SW 1271 (cell line): ENCODE measurements at places on chromosomes 7 and 10.

DNA sequence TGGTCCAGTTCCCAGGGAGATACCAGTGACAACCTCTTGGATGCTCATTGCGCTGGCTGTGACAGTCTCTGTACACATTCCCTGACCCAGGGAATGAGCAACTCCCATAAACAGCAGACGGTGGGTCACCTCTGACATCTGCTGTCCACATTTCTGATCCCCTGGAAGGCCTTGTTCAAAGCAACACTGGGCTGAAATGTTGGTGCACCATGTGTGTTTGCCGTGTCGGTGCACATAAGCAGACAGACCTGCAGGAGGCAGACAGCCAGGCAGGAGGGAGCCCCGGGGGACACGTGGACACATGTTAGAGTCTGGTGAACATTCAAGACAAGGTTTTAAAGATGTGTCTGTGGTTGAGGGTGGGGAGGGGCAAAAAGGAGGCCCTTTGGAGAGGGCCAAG lies 254.9 kb downstream of the PLXNA4 start:
- DNase-seq: no peak

DNA sequence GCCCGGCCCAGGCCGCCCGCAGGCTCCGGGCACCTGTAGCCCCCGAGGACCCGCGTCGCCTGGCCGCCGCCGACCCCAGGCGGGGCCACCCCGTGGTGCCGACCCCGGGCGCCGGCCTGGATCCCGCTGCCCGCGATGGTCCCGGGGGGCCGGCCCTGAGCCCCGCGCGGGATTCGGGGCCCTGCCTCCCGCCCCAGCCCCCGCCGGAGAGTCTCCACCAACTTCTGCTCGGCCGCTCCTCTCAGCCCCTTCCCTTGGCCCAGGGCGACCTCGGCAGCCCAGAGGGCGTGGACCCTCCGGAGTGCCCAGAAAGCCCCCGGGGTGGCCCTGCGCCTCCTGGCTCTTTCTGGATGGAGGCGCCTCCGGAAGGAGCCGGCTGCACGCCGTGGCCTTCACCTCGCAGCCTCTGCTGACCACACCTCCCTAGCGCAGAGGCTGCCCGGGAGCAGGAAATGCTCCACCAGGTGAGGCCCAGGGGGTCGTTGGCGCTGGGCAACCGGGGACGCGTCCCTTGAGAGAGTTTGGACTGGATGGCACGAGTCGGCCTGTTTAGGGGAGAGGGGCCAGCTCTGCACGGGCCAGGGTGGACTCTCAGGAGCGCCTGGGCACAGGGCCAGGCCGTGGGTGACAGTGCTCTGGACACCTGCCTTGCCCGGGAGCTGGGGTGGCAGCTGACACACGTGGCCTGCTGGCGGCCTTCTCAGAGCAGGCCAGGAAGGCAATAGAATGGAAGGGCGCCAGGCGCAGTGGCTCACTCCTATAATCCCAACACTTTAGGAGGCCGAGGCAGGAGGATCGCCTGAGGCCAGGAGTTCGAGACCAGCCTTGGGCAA lies 529 bp downstream of the ZNF853 start:
- no peak for DNase-seq

GRCh38 chr7:25375805-25376600 lies 147.7 kb upstream of the NPVF start:
- no peak for DNase-seq

GRCh38 chr10:78304091-78305045 lies 270.7 kb downstream of the RPS24 start:
- DNase-seq: no peak

- no peak for DNase-seq
These were observed 20.0 kb upstream of the UCN3 start for GRCh38 chr10:5344746-5345145.

- DNase-seq: no peak
These were observed 121.6 kb upstream of the SEMA3C start for GRCh38 chr7:81040496-81040895.

GRCh38 chr10:62689712-62690111 lies 114.8 kb upstream of the ADO start:
- no peak for DNase-seq

DNA sequence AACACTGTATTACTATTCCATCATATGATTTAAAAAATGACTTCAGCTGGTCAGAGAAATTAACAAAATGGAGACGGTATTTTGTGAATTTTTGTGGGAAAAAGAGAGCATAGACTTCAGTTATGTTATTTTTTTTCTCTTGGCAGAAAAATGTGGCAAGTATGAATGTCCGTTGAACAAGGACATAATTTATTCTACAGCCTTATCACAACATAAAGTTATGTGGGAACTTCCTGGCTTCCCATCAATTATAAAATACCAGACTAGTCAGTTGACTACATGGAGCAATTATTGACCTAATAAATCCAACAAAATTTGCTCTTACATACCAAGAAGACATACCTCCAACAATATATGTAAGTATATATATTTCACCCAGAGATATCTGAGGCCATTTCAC lies 88.6 kb upstream of the PPP1R3A start:
- no peak for DNase-seq

DNA sequence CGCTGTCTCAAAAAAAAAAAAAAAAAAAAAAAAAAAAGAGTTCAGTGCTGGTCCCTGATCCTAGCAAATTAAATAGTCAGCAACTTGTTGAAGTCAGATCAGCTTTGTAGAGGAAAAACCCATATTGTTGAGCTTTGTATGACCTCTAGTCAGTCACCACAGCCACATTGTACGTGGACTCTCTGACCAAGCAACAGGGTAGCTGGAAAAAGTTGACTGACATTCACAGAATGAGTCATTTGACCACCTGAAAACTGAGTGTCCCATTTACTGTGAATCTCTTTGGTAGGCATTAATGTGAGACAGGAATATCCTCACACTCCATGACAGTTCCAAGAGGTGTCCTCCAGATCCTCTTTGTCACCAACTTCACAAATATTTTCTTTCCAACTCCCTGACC lies 371.1 kb downstream of the LRRTM3 start:
- DNase-seq: no peak

- no peak for DNase-seq
These were observed 650.9 kb upstream of the GALNT17 start for GRCh38 chr7:70480927-70481569.

DNA sequence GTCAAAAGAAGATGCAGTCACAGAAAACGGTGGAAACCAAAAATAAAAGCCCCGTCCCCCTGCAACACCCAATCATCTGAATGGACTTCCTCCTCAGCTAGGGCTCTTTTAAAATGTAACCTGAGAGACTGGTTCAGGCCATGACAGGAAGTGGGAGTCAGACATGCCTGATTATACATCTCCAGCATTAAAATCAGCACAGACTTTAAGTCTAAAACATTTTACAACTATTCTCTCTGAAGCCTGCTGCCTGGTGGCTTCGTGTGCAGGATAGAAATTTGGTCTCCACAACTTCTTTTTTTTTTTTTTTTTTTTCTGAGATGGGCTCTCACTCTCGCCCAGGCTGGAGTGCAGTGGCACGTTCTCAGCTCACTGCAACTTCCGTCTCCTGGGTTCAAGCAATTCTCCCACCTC lies 30.3 kb downstream of the HACD1 start:
- no peak for DNase-seq

- DNase-seq: no peak
These were observed 537.8 kb upstream of the AUTS2 start for GRCh38 chr7:69060516-69060915.

GRCh38 chr10:93437086-93437945 lies 44.8 kb downstream of the MYOF start:
- peak; percentile 81 for DNase-seq
